Calu3 (cell line): ENCODE measurements at places on chromosomes 3 and 15. TPM values are rescaled to one million over a fixed set of nuclear protein-coding genes. Genes with fewer than 3 reads are reported as not detected.

DNA sequence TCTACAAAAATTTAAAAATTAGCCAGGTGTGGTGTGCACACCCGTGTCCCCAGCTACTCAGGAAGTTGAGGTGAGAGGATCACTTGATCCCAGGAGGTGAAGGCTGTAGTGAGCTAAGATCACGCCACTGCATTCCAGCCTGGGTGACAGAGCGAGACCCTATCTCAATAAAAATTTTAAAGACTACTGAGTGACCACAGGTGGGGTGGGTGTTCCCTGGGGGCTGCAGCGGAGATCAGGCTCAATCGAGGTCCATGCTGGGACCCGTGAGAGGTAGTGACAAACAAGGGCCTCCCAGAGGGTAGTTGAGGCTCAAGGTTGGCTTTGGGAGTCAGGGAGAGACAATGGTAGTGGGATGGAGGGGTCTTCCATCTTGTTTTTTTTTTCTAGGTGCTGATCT, 38.9 kb upstream of the LIMD1 start:
- DNase-seq, result no peak

GRCh38 chr3:133934073-133934970, 38.6 kb upstream of the RAB6B start:
- peak; percentile 28 for DNase-seq

GRCh38 chr3:109685084-109686079, 348.0 kb upstream of the DPPA4 start:
- DNase-seq, result peak; percentile 85

- DNase-seq, result no peak
Measured at GRCh38 chr3:123313889-123314288, 112.1 kb downstream of the SEC22A start.

GRCh38 chr15:101470548-101471239, 18.8 kb downstream of the PCSK6 start:
- no peak for DNase-seq

DNA sequence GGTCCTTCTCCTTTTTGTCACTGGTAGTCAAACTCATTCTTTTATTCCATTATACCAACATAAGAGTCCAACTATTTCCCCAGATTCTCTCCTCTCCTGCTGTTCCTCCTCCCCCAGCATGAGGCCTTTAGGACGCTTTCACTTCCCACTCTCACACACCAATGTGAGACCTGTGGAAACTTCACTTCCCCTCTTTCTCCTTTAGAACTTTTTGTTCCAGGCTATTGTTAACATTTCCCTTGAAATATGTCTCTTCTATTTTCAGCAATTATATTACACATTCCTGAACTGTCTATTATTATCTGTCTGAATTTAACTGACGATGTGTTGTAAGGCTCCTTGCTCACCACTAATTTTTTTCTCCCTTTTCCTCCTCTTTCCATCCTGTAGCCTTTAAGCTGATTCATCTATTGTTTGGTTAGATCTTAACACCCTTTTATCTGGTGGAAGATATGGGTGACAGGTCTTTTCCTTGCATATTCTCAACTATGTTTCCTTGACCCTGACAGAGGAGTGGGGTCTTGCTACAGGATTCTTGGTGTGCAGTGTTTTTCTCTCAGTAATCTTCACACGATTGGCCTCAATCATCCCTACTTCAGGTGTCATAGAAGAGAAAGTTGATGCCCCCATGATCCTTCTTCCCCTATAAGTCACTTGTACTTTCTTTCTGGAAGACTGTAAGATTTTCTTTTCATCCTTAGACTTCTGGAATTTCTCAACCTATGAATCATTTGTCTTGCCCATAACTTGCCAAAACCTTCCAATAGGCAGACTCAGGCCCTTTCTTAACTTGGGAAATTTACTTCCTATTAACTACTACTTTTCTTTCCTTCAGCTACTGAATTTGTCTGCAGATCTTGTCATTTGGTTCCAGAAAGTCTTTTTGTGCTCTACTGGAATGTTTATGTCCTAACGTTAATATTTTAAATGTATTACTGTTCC, 5.9 kb downstream of the CYP19A1 start:
- DNase-seq, result no peak

GRCh38 chr3:81477740-81478139, 283.7 kb downstream of the GBE1 start:
- no peak for DNase-seq

- DNase-seq, result no peak
Measured at GRCh38 chr15:69585937-69586336, 133.3 kb downstream of the RPLP1 start.

The AP2M1 gene
- total RNA-seq, result 394 and 401 TPM in 2 replicates

The NCK1 gene
- 108 and 127 TPM in 2 replicates for total RNA-seq

The ST3GAL6 gene
- total RNA-seq, result 1.7 and 3.2 TPM in 2 replicates

The A4GNT gene
- not detected in 2 replicates for total RNA-seq
